ENCODE measurements at places on chromosomes 16 and 17.

DNA sequence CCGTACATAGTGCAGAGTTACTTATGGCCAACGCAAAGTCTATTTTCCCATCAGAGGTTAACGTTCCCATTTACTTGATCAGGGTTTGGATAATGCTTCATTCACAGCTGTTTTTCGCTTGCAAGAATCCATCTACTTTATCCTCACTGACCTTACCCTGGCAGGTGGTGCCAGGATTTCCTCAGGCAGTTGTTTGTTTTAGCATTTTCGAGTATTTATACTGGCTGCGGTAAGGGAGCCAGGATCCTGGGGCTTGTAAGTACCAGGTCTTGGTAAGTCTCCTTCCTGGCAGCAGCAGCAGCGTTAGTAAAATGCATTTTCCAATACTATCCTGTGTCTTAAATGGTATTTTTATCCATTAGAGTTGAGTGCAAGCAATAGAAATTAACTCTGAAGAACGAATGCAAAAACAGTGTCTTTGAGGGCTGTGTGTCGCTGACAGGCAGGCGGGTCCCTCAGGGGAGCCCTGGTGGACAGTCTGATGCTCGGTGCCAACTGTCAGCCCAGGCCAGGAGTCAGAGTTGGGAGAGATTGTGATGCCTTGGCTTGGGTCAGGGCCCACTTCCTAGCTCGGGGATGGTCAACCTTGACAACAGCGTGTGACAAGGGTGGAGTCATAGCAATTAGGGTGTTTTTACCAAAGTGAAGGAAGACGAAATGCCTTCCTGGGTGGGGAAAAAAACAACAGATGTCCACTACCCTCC is 92.4 kb upstream of the HSBP1 start:
- no peak for DNase-seq

DNA sequence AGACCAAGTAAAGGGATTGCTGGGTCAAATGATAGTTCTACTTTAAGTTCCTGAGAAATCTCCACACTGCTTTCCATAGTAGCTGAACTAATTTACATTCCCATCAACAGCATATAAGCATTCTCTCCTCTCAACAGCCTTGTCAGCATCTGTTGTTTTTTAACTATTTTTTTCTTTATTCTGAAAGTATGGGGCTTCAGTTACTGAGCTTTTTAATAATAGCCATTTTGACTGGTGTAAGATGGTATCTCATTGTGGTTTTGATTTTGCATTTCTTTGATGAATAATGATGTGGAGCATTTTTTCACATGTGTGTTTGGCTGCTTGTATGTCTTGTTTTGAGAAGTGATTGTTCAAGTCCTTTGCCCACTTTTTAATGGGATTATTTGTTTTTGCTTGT is 2.5 kb downstream of the KRTAP2-2 start:
- no peak for DNase-seq

DNA sequence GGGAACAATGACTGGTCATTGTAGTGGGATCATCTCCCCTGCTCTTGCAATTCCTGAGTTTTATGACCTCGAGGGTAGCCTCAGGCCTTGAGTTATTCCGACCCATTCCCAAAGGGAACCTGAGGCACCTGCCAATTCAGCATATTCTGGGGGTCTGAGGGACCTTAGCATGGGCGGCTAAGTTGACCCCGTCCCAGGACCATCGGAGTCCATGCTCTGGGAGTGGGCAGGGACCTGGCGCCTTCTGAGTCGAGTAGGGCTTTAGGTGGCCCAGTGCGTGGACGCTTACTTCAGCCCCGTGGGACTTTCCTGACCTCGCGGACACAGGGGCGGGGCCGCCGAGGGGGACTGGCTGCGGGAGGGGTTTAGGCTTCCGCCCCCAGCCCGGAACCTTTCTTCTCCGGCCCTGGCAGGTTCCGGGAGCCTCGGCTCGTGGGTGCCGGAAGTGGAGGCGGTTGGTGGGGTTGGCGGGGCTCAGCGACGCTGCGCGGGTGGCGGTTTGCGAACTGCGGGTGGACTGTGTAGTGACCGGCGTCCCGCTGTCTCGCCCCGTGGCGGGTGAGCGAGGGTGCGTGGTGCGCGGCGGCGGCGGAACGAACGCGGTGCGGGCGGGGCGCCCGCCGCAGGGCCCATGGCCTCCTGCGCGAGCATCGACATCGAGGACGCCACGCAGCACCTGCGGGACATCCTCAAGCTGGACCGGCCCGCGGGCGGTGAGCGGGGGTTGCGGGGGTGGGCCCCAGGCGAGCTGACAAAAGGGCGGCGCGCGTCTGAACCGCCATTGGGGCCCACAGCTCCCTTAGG is at the start of gene EDC4:
TSS of gene EDC4 (plus strand) at position 422 of the 804 bp plus-strand sequence. CDS start at position 632, 210 bp downstream.
- DNase-seq: peak; percentile 50

GRCh38 chr17:11742886-11743285 is 144.6 kb downstream of the DNAH9 start:
- DNase-seq: no peak

DNA sequence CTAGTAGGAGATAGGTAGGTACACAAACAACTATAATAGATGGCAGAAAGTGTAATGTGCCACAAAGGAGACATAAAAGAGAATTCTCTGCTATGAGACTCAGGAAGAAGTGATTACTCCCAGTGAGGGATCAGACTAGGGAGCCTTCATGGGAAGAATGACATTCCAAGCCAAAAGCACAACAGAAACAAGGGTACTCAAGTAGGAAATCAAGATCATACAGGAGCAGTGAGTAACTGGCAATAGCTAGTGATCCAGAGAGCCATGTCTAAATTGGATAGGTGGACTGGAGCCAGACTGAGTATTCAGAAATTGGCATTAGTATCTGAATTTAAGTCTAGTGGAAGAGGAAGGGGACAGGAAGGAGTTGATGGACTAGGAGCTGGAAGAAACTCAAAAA is 10.7 kb downstream of the RFFL start:
- no peak for DNase-seq

DNA sequence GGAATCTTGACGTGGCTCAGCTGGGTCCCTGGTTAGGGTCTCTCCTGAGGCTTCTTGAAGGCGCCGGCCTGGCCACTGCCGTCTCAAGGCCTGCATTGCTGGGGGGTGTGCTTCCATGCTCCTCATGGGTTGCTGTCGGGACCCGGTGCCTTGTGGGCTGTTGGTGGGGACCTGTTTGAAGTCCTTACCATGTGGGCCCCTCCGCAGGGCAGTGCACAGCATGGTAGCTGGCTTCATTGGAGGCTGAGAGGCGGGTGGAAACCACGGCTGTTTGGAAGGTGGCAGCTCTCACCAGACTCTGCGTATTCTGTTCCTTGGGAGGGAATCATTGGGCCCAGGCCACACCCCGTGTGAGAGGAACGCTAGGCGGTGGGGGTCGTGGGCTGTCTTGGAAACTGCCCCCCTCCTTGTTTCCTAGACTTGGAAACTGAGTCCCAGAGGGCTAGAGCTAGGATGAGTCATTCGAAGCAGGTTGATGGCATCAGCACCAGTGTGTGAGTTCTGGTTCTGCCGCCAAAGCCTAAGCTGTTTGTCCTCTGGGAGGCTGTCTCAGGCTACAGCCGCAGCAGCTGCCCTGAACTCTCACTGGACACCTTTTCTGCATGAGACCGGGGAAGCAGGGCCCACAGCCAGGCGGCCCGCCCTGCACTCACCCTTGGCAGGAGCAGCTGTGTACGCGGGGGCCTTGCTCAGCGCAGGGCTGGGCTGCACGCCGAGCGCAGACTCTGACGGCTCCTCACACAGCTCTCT is 35.2 kb downstream of the ZNF750 start:
- no peak for DNase-seq

- no peak for DNase-seq
These were observed 113.7 kb upstream of the RBFOX1 start for GRCh38 chr16:7218936-7219335.

GRCh38 chr16:59305850-59306249 is 571.7 kb upstream of the GOT2 start:
- DNase-seq: no peak

DNA sequence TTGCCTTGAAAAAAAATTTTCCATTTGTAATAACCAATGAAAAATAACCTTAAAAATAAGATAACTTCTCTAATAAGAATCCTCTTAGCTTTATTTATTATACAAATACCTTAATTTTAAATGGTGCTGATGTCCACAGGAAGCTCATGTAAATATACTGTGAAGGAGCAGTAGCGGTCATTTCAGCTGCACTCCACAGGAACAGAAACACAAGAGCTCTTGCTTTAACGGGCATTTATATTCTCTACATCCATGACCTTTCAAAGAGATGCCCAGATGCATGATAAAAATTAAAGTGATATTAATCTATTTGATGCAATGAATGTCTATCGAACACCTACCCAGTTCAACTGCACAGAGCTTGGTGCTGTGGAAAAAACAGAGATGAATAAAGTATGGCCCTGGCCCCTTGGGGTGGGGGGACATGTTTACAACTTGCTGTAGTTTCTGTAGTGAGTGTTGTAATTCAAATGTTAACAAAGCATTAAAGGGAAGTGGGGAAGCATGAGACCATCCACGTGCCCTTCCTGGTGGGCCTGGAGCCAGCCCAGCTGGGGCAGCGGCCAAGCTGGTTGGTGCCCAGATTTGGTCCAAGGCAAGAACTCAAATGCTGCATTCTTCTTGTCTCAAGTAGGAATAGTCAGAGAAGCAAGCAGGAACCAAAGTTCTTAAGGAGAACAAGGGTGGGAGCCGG is 47.9 kb downstream of the IQCK start:
- no peak for DNase-seq

- no peak for DNase-seq
These were observed 14.9 kb downstream of the SNF8 start for GRCh38 chr17:48929812-48930165.

DNA sequence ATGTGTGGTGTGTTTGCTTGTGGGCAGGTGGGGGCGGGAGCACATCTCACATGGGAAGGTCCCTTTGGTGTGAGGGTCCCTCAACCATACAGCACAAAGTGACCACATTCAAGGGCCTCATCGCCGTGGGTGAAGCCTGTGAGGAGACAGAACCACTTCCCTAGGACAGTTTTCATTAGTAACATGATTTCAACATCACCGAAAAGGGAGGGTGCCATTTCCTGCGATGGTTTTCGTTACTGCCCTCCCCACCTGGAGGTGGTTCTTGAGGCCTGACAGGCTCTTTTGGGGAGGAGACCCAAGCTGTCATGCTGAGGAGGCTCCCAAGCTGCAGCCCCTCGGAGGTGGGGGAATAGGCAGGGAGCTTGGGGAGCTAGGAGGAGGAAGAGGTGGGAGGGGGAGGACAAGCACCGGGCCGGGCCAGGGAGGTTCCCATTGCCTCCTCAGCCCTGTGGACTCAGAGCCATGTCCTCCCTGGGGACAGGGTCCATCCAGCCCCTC is 9.5 kb downstream of the CD300LB start:
- no peak for DNase-seq

GRCh38 chr16:29699324-29700219 is 20.6 kb downstream of the QPRT start:
- no peak for DNase-seq

DNA sequence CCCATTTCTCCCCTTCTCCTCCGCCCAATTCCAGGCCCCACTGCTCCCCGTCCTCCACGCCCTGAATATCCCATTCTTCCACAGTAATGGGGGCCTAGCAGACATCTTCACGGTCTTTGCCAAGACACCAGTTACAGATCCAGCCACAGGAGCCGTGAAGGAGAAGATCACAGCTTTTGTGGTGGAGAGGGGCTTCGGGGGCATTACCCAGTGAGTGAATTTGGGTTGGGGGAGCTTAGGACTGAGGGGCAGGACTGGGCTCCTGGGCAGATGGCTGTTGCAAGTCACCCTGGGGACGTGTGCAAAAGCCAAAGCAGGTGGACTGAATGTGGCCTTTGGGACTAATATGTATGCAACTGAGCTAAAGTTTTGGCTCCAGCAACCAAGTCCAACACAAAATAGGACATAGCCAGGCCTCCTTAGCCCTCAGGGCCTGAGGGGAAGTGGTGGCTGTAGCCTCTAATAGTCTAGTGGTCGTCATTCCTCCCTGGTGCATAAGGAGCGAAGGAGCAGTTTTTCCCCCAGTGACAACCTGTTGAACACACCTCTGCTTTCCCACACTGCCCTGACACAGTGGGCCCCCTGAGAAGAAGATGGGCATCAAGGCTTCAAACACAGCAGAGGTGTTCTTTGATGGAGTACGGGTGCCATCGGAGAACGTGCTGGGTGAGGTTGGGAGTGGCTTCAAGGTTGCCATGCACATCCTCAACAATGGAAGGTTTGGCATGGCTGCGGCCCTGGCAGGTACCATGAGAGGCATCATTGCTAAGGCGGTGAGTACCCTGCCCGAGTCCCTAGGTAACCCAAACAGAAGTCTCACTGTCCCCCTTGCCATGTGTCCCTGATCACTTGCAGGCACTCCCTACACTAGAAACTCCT is 2.6 kb downstream of the ACADVL start:
- DNase-seq: no peak

GRCh38 chr16:84362471-84362941 is 5.8 kb upstream of the ATP2C2 start:
- DNase-seq: no peak

DNA sequence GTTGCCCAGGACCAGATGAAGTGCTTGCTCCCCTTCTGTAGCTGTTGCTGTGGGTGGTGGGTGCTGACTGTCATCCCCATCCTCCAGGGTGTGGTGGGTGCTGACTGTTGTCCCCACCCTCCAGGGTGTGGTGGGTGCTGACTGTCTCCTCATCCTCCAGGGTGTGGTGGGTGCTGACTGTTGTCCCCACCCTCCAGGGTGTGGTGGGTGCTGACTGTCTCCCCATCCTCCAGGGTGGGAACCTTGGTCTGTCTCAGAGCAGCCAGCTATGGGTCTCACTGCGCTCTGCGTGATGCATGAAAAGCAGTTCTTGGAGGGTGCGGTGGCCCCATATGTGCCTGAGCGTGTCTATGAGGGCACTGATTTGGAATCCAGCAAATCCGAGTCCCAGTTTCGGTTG is 163.8 kb downstream of the RPTOR start:
- DNase-seq: no peak

DNA sequence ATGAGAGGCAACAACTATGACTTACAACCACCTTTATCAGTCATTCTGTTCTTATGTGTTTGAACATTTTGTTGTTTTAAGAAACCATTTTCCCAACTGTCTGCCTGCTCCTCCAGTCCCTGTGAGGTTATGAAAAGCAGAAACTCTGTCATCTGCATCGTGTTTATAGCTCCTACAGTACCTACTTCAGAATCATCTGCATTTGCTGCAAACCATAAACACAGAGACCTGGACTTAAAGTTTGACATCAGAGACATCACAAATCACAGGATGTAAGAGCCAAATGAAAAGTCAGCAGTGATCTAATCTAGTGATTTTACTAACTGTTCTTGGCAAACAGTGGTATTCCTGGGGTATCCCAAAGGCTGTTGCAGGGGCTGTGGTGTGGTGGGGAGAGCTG is 55.2 kb downstream of the CDH11 start:
- no peak for DNase-seq
